ENCODE measurements at places on chromosomes 5 and 9.

GRCh38 chr5:22611327-22611726, 241.8 kb downstream of the CDH12 start:
- DNase-seq = no peak

GRCh38 chr5:148469501-148469935, 85.8 kb downstream of the FBXO38 start:
- DNase-seq = peak; percentile 3

DNA sequence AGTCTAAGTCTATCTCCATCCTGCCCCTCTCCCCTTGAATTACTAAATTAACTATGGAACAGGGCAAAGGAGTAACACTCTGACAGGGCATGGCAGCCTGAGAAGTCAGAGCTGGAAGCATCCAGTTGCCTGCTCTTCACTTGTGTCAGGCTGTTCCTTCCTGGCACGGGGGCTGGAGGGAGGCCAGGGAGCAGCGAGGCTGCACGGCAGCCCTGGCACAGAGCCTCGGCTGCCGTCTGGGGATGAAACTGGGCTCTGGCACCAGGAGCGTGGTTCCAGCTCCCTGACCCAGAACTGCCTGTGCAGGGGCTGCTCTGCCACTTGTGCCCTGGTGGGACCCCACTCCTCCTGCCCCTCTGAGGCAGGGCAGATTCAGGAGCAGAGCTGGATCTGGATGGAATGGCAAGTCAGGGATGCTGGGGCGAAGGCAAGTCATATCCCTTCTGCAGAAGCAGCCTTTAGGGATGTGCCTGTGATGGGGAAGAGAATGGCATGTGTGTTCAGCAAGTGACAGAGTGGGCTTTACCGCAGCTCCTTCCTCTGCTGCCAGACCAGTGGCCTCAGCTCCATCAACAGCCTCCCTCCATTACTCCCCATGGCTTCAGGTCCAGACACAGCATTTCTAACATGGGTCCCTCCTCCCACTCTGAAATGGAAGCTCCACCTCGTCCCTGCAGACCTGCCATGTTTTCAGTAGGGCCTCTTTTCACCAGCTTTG, 42.2 kb upstream of the PDE8B start:
- peak; percentile 30 for DNase-seq

DNA sequence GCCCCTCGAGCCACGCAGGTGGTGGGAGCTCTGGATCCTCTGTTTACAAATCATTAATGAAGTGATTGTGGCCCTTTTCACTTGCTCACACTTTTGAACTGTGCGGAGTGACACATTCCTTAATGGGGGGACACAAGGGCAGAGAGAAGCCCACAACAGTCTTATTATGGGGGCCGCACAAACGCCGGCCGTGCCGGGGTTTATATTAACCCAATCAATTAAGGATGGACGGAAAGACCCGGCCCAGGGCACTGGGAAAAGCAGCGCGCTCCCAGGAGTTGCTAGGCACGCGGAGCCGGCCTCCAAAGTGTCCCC, 634.8 kb downstream of the IRX1 start:
- DNase-seq = no peak

DNA sequence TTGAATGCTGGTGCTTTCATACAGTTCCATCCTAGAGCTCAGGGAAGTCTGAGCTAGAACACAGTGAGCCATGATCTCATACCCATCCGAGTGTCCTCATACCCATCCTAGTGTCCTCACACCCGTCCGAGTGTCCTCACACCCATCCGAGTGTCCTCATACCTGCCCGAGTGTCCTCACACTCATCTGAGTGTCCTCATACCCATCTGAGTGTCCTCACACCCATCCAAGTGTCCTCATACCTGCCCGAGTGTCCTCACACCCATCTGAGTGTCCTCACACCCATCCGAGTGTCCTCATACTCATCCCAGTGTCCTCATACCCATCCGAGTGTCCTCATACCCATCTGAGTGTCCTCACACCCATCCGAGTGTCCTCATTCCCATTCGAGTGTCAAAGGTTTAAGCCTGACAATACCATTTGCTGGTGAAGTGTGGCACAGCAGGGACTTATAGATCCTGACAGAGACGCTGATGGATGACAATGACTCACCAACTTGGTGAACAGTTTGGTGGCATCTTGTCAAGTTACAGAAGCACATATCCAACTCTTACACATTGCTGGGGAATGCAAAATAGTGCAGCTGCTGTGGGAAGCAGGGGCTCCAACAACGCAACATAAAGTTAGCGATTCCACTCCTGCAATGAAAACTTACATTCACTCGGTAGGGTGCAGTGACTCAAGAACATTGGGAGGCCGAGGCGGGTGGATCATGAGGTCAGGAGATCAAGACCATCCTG, 77.0 kb upstream of the COL5A1 start:
- DNase-seq = no peak

GRCh38 chr9:75601280-75601679, 289.2 kb upstream of the PCSK5 start:
- DNase-seq = no peak

DNA sequence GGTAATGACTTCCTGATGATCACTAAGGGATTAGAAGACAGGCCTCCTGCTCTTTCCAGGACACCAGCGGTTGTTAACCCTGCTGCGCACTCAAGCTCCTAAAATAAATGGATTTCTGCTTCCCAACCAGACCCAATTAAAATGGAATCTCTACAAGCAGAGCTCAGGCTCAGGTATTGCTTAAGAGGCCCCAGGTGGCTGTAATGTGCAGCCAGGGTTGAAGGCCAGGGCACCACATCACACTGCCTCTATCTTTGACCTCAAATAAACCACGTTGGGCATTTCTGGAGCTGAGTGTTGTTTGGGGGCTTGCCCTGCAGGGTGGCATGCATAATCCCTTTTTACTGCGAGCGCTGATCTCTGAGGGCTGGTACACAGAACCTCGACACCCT, 108.0 kb downstream of the FBXO38 start:
- no peak for DNase-seq

GRCh38 chr5:180251887-180252286, 40.0 kb downstream of the MAPK9 start:
- no peak for DNase-seq

DNA sequence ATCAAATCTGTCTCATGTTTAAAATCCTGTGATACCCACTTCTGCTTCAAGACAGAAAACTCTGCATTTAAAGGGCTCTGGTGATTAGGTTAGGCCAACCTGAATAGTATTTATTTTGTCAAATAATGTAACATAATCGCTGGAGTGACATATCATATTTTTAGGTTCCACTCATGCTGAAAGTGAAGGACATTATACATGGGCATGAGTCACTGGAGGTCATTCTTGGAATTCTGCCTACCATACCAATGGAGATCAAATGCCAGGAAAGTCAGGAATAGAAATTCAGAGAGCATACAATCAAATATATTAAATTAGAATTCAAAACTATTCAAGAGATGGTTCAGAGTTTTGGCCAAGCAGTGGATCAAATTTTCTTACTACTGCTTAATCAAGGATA, 97.1 kb upstream of the PRSS3 start:
- DNase-seq = no peak

GRCh38 chr5:162256711-162257110, 189.1 kb downstream of the GABRG2 start:
- no peak for DNase-seq

DNA sequence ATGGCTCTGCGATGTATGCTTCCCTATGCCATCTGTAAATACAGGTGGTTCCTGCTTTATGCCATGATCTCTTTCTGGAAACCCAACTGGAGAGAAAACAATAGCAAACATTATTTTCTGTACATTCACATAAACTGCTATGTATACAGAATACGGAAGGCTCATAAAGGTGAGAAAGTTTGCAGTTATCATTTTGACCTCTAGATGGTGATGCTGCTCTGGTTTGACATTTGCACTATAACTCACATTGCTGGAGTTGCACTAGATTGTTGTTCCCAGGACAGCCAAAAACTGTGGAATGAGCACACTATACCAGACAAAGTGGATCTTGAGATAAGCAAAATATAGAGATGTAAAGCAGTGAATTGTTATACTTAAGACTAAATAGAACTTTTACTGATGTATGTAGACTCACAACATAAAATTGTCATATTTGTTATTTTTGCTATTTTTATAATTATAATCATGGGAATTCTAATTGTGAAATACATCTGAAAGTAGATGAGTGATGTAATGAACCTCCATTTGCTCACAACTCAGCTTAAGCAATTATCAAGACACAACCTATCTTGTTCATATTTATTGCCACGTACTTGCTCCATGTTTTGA, 246.5 kb downstream of the PTPRD start:
- DNase-seq = peak; percentile 9

DNA sequence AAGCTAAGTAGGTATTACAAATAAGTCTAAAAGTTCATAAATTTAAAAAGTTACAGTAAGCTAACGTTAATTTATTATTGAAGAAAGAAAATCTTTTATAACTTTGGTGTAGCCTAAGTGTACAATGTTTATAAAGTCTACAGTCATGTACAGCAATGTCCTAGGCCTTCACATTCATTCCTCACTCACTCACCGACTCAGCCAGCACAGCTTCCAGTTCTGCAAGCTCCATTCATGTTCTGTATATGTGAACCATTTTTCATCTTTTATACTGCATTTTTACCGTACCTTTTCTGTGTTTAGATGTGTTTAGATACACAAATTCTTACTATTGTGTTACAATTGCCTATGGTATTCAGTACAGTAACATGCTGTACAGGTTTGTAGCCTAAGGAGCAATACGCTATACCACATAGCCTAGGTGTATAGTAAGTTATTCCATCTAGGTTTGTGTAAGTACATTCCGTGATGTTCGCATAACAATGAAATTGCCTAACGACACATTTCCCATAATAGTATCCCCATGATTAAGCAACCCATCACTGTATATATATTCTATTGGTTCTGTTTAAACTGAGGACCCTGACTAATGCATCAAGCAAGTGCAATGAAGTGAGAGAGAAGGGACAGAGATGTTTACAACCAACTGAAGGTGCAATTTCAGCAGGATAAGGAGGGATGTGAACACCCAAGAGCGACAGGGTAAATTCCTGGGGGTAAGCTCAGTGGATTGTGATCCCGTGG, 88.9 kb upstream of the TRIO start:
- DNase-seq = no peak

DNA sequence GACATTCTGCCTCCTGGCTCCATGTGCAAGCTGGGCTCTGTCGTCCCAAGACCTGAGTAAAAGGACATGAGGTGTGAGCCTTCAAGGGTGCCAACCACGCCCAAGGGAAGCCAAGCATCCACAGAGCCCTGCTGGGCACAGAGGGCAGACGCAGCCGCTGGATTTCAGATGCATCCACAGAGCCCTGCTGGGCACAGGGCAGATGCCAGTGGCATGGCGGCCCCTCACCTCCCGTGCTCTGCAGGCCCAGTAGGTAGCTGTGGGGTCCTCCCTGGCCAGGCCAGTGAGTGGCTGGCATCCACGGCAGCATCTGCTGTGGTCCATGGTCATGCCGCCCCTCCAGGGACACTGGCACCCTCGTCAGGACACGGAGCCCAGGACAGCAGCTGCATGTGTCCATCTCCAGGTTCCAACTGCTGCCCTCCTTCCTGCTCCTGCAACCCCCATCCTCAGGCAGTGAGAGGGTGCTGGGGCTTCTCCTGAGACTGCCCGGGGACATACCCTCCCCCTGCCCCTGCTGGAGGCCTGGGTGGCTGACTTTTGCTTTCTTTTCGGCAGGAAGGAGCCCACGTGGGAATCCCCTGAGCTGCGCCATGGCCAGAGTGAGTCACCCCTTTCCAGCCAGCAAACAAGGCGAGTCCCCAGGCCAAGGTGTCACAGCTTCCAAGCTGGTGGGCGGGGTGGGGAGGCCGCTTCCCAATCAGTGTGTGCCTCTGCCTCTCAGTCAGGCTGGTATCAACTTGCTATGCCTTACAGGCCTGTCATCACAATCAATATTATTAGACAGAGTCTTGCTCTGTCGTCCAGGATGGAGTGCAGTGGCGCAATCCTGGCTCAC, 4.0 kb upstream of the TRAF2 start:
- peak; percentile 32 for DNase-seq

DNA sequence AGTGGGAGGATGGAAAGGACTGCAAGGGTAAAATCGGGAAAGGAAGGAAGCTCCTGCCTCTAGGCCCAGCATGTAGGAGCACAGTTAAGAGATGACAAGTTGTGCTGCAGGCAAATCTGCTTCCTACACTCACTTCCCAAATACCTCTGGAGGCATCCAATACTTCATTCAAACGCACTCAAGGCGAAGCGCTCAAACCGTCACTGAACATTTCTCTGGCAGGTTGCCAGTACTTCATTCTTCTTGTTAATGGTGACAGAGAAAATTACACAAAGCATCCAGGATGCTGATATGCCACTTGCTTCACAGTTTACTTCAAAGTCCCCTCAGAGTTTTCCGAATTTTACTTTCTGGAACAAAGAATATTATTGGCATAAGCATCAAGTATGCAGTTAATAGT, 59.8 kb downstream of the NREP start:
- no peak for DNase-seq

DNA sequence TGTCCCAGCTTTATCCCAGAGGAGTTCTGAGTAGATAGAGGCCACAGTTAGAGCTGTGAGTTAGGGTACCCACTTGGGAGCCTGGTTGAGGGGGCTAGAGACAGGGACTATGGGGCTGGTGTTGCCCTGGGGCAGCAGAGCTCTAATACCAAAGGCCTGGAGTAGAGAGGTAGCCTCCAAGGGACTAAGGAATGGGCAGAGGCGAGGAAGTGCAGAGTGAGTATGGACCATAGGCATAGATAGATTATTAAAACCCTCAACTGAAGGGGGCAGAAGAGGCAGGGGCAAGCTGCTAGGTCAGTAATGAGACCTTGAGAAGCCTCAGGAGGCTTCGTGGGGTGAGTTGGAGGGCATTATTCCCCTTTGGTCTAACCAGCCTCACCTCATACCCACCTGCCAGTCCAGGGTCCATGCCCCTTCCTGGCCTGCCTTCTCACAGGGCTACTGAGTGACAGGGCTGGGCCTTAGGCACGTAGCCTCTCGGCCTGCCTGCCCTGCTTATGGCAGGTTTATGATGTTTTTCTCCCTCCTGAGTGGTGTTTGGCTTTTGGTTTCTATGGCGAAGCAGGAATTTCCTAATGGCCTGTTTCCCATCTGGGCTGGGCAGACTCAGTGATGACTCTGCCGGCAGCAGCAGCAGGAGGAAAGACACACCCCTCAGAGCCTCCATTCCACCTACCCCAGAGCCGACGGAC, 8.0 kb downstream of the PDLIM4 start:
- DNase-seq = peak; percentile 89

DNA sequence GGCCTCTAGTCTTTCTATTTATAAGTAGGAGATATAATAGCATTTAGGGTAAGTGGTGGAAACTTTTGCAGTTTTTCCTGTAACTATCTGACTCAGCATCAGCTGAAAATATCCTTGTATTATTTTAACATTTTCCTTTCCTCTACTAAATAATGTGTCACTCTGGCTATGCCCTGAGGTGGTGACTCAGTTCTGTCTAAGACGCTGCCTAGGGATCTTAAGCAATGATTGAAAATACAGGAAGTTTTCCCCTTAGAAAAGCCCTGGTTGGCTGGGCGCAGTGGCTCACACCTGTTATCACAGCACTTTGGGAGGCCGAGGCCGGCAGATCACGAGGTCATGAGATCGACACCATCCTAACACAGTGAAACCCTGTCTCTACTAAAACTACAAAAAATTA, 9.3 kb upstream of the EDIL3 start:
- DNase-seq = no peak

GRCh38 chr5:143147383-143147782, 256.1 kb downstream of the NR3C1 start:
- DNase-seq = no peak
